T1000 (cell line): ENCODE measurements at places on chromosomes 3 and 15.

- DNase-seq: no peak
Observed at GRCh38 chr15:51846066-51846462, 16.6 kb downstream of the TMOD3 start.

GRCh38 chr15:70835415-70835814 lies 18.5 kb downstream of the LARP6 start:
- DNase-seq: no peak

GRCh38 chr3:107275511-107275910 lies 101.7 kb upstream of the CCDC54 start:
- no peak for DNase-seq

DNA sequence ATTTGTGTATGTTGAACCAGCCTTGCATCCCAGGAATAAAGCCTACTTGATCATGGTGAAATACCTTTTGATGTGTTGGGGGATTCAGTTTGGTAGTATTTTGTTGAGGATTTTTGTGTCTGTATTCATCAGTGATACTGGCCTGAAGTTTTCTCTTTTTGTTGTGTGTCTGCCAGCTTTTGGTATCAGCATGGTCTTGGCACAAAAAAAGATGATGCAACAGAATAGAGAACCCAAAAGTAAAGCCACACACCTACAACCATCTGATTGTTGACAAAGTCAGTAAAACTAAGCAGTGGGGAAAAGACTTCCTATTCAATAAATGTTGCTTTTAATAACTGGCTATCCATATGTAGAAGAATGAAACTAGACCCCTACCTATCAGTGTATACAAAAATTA lies 77.6 kb downstream of the TCF12 start:
- no peak for DNase-seq

- DNase-seq: no peak
Observed at GRCh38 chr3:179172546-179172945, 24.4 kb downstream of the PIK3CA start.

DNA sequence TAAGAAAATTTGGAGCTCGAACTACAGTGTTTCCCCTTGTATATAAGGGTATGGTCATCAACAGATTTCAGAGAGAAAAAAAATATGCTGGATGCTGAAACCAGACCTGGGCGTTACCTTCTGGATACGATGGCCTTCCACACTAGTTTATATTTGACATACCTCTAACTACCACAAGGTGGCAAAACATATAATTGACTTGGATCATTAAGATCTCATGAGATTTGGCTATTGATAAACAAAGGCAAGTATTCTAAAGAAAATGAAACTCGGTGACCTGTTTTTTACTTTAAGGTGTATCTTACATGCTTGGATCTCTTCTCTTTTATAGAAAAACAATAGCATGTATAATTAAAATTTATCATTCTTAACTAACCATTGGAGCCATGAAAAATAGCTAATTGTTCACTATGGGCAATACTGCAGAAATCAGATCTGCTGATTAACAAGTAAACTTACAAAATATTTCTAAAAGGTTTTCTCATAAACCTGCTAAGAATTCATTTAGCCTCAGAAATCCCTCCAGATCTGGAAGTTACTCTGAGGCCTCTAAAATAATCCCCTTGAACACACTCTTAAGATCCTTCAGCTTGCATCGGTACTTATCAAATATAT lies 300.6 kb upstream of the KCNH8 start:
- no peak for DNase-seq

DNA sequence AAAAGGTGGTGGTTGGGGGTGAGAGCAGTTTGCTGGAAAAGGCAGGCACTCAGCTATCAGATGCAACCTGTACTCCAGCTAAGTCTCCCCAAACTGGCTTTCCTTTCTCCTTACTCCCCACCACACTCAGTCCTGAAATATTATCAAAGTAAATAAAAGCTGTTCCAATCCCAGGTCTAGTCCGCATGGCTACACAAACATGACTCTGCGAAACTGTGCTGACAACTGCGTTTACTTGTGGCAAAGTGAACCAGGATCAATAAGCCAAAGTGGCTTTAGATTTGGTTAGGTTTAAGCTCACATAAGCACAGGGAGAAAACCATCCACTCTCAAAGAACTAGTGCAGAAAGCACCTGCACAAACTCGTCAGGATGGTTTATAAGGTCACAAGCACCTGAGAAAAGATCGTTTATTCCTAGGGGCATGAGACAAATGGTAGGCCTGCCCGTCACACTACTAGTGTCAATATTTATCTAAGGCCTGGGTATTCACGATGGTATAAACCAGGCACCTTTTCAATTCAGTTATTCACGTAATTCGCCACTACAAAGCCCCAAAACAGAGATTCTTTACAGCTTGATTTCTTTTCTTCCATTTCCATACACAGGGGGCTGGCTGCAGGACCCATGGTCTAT lies 25.3 kb downstream of the LRIG1 start:
- DNase-seq: no peak

DNA sequence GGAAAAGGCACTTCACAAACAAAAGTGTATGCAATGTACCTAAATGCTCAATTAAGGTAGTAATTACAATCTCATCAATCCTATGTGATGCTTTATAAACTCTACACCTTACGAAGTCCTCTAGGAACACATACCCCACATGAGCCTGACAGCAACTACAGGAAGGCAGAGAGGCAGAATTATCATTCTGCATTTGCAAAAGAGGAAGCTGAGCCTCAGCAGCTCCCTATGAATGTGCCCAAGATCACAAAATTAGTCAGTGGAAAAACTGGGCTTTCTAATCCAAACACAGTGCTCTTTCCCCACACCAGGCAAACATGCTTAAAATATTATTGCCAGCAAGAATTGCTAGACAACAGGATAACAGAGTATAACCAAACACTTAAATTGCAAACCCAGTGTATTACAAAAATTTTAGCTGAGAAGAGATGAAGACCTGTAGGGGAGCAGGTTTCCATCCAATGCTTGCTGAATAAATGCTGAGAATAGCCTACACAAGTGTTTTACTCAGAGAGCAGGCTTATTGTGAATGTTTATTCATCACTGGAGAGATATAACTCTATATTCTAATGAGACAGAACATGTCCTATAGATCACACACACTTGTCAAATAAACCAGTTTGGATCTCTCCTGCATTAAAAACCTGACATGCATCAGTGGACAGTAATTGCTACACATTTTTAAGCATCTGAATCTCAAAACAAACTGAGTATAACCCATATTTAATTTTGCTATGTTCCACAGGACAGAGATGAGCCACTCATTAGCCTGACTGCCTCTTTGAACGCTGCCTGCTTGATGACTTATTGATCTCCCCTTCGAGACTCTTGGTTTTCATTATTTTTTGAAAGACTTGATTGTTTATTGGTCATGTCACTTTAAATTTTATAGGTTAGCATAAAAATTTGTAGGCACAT lies 62.2 kb downstream of the PLCH1 start:
- no peak for DNase-seq

GRCh38 chr3:8581806-8582445 lies 62.7 kb downstream of the SSUH2 start:
- no peak for DNase-seq

- no peak for DNase-seq
Observed at GRCh38 chr3:62164196-62164595, 209.2 kb downstream of the FEZF2 start.

- DNase-seq: no peak
Observed at GRCh38 chr3:152554980-152555379, 280.0 kb upstream of the P2RY1 start.

DNA sequence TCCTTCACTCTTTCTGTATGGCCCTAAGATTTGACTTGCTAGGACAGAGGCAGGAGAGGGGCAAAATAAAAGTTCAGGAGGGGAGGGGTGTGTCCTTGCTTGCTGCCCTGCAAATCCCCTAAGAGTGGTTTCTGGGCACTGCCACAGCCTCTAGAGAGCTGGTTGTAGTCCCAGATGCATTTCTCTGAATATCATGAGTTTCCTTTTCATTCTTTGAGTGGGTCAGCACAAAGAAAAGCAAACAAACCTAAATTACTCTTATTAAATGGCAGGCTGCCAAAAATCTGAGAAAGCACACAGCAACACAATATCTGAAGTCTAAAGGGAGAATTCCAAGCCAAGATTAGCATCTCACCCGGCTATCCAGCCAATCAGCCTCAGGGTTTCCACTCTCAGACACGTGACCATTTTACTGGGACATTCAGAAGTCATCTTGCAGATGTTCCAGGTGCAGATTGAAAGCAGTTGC lies 919.3 kb downstream of the TUSC7 start:
- DNase-seq: peak; percentile 48

DNA sequence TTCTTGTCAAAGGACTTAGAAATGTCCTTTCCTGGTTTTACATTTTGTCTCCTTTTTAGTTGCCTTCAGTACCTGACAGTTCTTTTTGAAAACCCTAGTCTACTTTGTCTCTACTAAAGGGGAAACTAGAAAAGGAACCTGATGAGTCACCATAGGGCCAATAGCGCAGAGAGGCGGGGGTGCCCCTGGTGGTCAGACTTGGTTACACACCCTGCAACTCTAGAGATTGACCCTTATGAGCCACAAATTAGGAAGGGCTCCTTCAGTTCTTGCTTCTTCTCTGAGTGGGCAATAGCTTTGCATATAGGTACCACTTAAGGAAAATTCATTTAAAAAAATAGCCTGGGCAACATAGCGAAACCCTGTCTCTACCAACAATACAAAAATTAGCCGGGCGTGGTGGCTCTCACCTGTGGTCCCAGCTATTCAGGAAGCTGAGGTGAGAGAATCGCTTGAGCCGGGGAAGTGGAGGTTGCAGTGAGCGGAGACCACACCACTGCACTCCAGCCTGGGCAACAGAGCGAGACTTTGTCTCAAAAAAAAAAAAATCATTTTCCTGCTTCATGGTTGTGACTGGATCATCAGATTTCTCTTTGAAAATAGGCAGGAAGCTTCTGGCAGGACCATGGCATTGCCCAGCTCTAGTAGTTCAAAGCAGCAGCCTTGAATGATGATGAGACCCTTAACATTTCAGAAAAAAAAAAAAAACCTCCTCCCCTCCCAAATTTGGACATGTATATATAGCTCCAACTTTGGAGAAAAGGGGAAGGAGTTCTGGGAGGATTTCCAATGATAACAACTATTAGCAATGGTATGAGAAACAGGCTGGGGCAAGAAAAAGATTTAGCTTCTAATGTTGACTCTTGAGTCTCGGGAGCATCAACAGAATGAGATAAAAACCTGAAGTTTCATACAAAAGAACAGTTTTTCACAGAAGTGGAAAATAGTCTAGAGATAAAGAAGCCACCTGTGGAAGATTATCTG lies 45.2 kb upstream of the RASA2 start:
- peak; percentile 9 for DNase-seq

DNA sequence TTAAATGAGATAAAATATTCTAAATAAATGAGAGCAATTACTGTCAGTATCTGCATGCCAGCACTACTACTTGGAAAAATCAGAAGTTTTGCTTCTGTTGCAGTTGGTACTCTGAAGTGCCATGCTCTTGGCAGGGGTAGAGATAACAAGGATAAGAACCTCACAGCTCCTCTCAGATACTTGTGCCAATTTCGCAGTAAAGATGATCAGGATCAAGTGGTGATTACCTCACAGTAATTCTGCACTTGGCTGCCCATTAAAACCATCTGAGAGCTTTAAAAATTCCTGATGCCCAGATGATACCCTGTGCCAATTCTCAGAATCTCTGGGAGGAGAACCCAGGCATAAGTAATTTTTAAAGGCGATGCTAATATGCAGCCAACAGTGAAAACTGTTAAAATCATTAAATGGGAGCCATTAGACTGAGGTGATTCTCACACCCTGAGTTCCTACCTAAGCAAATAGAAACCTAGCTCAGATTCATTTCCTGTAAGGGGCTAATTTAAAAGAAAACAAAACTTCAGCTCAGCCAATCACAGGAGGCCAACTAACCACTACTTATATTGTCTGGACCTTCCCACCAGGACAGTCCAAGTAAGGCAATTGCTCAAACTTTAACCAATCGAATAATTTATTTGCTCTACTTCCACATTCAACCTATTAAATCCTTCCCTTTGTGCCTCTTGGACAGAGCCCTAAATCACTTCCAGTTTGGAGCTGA lies 171.2 kb downstream of the KCNMB2 start:
- DNase-seq: no peak

- DNase-seq: no peak
Observed at GRCh38 chr3:195885036-195885891, 23.1 kb downstream of the TNK2 start.

DNA sequence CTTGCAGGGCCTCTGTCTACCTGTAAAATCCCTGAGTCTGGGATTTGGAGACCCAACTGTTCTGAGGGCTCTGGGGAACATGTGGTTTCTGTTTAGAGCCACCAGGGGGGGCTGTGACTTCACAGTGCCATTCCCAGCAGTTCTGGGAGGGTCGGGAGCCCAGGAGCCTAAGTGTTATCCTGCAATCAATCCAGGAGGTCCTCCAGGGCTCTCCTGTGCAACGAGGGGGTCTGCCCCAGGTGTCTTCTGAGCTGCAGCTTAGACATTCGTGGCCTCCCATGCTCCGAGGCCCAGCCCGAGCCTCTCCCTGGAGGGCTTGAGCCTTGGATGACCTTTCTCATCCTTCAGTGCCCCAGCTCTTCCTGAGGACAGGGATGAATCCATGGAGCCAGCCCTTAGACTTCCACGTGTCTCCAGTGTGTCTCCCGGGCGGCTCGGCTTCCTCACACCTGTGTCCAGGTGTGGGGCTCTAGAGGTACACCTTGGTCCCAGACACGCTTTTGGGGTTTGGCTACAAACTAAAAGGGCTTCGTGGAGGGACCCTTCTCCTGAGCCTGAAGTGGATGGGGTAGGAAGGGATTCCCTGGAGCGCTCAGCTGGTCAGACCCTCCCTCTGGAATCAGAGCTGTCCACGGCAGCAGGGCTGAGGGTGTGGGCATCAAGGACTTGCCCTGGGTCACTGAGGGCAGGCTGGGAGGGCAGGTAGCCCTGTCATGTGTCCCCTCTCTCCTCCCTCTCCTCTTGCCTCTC lies 20.3 kb upstream of the ABTB1 start:
- peak; percentile 11 for DNase-seq

DNA sequence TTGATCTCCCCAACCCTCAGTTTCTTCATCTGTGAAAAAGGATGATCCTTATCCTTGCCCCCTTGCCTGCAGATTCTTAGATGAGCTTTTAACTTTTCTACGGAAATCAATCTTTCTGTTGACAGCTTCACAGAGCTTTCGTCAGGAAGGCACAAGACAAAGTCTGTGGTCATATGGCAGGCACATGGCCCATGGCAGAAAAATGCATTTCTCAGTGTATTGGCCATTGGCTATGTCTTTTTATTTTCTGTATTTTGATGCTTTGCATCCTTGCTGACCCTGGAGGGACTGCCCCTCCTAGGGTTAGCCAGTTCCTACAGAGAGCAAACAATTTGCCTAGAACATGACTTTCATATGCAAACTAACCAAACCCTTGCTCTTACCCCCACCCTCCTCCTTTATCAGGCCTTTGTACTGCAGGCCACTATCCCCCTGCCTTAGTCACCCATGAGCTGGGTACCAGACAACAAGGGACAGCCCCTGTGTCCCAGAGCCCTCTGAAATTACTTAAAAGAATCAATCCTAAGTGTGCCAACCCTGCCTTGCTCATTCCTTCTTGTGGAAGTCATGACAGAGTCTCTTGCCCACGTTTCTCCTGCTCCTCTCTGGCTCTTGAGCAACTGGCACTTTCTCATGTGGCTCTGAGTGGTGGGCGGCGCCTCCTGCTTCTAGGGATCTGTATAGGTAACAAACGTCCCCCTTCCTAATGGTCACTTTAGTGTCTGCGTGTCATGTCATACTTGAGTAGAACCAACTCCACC lies 24.1 kb upstream of the NOX5 start:
- no peak for DNase-seq
